ENCODE measurements at places on chromosomes 7 and 10.

- DNase-seq, result no peak
Observed at GRCh38 chr10:87038786-87039185, 18.7 kb downstream of the FAM25A start.

GRCh38 chr7:95556777-95557176, 39.5 kb downstream of the PDK4 start:
- no peak for DNase-seq

GRCh38 chr10:80917636-80918035, 379.9 kb downstream of the SH2D4B start:
- DNase-seq, result no peak

DNA sequence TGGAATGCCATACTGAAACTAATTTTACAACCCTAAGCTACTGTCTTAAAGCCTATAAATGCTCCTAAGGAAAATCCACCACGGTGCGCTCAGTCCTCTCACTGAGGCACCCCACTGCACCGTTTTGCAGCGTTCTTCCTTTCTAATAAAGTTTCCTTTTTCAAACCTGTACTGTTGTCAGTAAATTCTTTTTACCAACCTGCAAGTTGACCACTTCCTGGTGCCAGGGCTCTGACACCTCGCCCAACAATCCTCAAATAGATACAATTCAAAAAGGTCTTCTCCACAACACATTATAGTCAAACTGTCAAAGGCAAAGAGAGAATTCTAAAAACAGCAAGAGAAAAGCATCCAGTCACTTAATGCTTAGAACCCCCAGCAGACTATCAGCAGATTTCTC, 42.8 kb downstream of the HERPUD2 start:
- DNase-seq, result no peak

GRCh38 chr10:118669020-118669791, 73.8 kb upstream of the PRLHR start:
- no peak for DNase-seq

DNA sequence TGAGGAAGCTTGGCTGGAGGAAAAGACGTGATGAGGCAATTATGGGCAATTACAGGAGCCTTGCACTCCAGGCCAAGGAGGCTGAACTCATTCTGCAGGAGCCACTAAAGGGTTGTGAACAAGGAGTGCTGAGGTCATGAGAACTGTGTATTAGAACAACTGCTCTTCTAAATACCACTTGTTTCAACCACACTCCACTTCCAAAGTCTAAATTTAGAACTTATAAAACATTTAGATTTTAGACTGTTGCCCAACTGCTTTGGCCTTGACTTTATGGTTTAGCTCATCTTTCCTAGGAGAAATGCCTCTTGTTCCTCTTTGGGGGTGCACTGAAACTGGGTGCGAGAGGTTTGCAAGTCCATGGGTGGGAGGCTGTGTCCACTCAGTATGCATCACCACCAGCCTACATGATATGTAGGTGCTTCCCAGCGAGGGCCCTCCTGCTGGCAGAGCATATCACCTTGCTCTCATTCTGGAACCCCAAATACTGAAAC, 199.7 kb upstream of the AOAH start:
- DNase-seq, result no peak

DNA sequence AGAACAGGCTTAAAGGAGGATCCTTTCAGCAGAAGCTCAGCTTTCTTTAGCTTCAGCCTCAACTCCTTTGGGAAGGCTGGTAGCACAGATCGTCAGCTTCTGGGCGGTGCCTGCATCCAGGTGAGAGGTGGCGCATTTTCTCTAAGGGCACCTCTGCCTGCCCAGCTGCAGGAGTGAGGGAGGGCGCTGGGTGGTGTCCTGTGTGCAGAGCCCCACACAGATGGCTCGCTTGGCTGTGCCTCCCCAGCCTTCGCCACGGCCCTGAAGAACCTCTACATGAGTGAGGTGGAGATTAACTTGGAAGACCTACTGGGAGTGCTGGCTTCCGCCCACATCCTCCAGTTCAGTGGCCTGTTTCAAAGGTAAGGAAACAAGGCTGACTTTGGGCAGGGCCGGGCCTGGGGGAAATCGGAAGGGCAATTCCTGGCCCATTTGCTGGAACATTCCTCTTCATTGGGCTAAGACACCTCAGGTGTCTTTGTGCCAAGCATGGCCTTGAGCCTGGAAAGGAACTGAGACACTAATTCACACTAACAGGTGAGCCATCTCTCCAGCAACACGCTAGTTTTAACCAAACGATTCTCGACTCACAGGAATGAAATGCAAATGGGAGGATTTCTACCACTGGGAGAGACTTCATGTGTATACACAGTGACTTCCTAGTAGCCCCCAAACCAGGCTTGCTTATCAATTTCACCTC, 19.9 kb downstream of the BTBD16 start:
- no peak for DNase-seq

GRCh38 chr7:82172881-82173280, 270.7 kb downstream of the CACNA2D1 start:
- DNase-seq, result no peak

- no peak for DNase-seq
Observed at GRCh38 chr10:121519901-121520493, 78.2 kb downstream of the FGFR2 start.

- no peak for DNase-seq
Observed at GRCh38 chr10:61478621-61479312, 25.6 kb upstream of the TMEM26 start.

DNA sequence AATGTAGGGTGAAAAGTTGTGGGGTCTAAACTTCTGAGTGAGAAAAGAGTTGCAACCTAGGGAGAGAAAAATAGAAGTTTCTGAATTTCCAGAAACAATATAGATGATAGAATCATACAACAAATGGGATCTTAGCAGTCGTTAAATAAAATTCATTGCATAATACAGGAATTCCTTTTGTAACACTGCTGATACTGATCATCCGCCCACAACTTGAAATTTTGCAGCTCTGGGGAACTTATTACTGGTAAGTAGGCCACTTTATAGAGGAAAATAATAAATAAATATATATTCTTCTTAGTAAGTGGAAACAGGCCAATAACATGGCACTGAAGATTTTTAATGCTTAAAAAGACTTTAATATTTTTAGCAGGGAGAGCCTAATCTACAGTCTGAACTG, 81.9 kb upstream of the SMIM30 start:
- no peak for DNase-seq

GRCh38 chr7:129188372-129188891, at the start of gene SMO:
Gene SMO, plus strand, starts transcription at chr7:129188633. Its CDS starts 519 bp downstream, at chr7:129189152.
- DNase-seq, result no peak

- no peak for DNase-seq
Observed at GRCh38 chr10:71025535-71025934, 137.2 kb upstream of the PCBD1 start.

DNA sequence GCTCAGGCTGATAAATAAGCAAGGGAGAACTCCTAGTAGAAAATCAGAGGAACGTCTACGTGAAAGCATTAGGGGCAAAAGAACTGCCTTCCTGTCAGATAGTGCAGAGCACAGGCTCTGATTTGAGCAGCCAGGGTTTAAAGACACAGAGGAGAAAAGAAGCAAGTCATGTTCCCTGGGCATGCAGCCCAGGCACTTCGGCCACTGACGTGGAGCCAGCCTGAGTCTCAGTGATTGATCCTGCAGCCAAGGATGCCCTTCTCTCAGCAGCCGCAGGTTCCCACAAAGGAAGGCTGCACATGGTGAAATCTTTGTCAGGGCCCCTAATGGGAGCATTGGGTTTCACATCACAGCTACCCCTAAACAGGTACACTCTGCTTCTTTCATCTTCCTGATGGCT, 161.7 kb upstream of the HPS1 start:
- no peak for DNase-seq

- no peak for DNase-seq
Observed at GRCh38 chr10:59036311-59037017, 140.0 kb upstream of the PHYHIPL start.

DNA sequence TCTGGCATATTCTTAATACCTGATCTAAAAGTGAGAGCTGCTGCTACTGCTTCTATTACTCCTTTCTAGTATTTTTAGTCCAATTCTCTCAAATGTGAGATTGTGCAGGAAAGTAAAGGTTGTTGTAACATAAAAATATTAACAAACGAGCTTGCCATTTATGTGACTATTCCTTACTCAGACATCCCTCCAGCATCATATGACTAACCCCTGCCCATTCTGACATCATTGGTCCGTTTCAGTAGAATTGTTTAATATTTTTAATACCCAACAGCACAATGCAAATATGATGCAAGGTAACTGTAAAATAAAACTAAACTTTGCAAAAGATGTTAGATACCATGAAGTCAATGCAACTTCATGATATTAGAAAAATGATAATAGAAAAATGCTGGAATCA, 83.6 kb downstream of the CFAP58 start:
- no peak for DNase-seq

DNA sequence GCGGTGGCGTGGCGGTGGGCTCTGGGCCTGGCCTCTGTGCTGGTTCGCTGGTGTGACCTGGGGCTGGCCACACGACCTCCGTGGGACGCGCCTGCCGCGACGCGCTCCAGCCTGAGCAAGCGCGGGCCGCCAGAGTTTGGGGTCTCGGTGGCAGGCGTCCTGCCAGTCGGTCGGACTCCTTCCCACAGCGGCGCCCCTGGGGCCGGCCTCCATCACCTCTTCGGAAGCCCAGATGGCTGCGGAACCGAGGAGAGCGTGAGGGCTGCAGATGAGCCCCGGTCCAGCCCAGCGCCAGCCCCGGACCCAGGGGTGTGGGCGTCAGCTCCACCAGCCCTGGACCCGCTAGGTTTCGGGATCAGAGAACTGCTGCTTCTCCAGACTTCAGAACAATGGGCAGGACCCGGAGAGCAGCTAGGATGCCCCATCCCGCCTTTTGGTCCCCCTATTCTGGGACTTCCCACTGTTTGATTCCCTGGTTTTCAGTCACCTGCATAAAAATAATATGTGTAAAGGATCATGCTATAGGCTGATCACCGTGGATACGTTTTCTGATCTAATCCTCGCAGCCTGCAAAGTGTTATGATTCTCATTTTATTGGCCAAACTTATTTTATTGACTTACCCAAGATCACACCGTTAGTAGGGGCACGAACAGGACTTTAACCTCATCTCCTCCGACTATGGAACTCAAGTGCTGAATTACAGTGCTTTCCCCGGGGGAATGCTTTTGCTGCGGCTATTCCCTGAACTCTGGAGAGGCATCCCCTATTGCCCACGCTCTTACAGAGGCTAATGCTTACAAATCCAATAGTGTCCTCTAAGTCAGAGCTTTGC, 2.8 kb downstream of the CYP26C1 start:
- no peak for DNase-seq

GRCh38 chr10:79381804-79382221, 34.5 kb downstream of the PPIF start:
- no peak for DNase-seq

DNA sequence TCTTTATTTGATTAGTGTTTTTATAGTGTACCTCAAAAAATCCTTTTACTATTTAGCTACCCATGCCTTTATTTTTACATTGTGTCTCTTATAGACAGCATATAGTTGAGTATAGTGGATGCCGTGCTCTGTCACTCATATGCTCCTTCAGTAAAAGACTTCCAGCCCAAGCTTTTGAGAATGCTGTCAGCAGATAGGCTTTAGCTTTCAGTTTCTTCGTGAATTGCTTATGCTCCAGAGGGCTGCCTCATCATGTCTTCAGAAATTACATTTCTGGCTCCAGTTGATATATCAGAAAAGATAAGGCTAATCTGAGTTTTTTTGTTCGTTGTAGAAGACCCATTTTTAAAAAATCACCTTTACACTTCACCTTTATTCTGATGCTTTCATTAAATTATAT, 332.0 kb downstream of the NXPH1 start:
- DNase-seq, result no peak

DNA sequence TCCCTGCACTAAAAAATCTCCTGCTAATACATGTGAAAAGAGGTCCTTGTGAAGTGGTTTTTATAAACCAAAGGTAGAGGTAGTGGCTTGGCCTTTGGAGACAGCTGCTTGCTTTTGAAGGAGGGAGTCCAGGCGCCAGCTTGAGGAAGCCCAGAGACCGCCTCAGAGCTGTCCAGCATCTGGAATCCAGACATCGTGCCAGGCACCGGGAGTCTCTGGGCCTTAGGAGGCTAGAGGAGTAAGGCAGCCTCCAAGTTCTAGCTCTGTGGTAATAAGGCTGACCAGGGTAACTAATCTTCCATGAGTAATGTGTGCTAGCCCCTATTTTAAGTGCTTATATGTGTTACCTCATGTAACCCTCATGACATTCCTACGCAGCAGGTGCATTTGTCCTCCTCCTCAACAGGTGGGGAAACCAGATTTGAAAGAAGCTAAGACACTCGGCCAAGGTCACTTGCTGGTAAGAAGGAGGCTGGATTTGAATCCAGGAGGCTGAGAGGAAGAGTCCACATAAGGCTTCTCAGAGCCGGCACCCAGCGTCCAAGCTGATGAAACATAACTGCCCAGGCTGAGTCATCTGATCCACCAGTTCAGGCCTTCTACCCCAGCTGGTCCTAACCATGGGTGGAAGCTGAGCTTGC, 26.1 kb downstream of the PRLHR start:
- DNase-seq, result no peak

DNA sequence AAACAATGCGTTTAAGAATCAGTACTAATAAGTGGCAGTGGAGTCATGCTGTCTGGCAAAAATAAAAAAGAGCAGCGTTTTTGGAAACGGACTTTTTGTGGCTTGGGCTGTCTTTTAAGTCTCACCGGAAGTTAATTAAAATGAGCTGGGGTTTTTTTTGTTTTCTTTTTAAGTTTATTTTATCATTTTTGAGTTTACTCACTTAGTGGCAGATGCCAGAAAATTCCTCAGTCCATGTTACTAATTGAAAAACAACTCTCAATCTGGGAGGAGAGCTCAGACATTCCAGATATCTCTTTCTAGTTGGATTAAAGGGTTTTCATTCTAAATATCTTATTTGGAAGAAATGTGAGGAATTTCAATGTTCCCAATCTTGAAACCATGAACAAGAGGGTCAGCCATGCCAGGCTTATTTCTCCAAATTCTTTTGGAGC, 133.8 kb upstream of the AGR3 start:
- no peak for DNase-seq

DNA sequence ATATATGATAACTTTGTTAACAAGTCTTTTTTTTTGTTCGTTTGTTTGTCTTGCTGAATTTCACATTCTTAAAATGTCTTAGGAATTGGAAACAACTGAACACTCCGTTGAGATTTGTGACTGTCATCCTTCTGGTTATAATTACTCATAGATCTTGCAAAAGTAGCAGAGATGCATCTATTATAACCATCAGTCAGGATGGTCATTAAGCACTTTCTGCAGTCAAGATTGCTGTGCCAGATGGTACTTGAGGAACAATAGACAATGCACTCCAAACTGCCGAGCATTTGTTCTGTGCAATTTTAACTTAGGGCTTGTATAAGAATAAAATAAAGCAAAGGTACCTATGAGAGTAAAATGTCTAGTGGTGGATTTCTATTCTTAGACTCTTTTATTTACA, 710.1 kb upstream of the KCND2 start:
- DNase-seq, result no peak
